A549 treated with dexamethasone at 1 μM for 4 hours (cell line): ENCODE measurements at places on chromosomes 5 and 9. TPM values are rescaled to one million over a fixed set of nuclear protein-coding genes. Genes with fewer than 3 reads are reported as not detected.

Gene HTR1A
- total RNA-seq, result not detected in 5 replicates

Gene FGF1
- total RNA-seq, result 0.13 to 0.73 TPM (median 0.42 TPM) in 5 replicates

Gene PCDHB5
- total RNA-seq, result 1.1 to 1.6 TPM (median 1.4 TPM) in 5 replicates

Gene FIBCD1
- 11.8 to 23.1 TPM (median 20.8 TPM) in 5 replicates for total RNA-seq

Gene SLC34A3
- total RNA-seq, result 0.05 to 0.11 TPM (median 0.06 TPM) in 5 replicates

Gene RICTOR
- 8.5 to 17.4 TPM (median 12.4 TPM) in 5 replicates for total RNA-seq

Gene TMEM215
- total RNA-seq, result 0.02 TPM in 3 of 5 replicates, not detected in the others

Gene SHOC1
- total RNA-seq, result 0.01 to 0.02 TPM in 2 of 5 replicates, not detected in the others

Gene QRFP
- 0.06 TPM in 1 of 5 replicates, not detected in the others for total RNA-seq

Gene PCDHB10
- total RNA-seq, result 0.06 to 0.08 TPM (median 0.07 TPM) in 3 of 5 replicates, not detected in the others
